ENCODE measurements at places on chromosomes 4 and X. TPM values are rescaled to one million over a fixed set of nuclear protein-coding genes. Genes with fewer than 3 reads are reported as not detected.

MID1IP1 gene
- total RNA-seq: 60.4 TPM

NHSL2 gene
- total RNA-seq: 0.77 TPM

KLKB1 gene
- under 0.01 TPM for total RNA-seq

DGKK gene
- total RNA-seq: not detected

SUPT20HL2 gene
- not detected for total RNA-seq
